ENCODE measurements at places on chromosomes 11 and 22.

GRCh38 chr11:107018219-107018901, at the start of gene GUCY1A2:
TSS of gene GUCY1A2 (minus strand) at chr11:107018476. CDS start at chr11:107018055, 421 bp downstream.
- DNase-seq = no peak

GRCh38 chr22:44529827-44530523, 31.9 kb upstream of the RTL6 start:
- no peak for DNase-seq

- no peak for DNase-seq
These were observed 18.9 kb downstream of the MRPL16 start for GRCh38 chr11:59791639-59792038.

DNA sequence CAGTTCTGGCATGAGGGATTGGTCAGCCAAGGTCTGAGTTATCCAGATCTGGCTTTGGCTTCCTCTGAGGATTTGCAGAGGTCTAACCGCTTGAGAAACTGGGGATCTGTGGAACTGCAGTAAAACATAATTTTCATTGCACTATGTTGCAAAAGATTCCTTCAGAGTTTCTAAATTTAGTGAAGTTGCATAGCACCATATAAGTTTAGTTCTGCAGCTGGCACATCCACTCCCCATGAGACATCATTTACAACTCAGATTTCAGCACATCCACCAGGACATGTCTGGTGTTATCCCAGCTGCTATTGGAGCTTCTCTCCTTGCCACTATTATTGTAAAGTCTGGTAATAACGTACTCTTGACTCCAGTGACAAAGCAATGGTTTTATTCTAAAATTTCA, 181.5 kb downstream of the CWF19L2 start:
- DNase-seq = no peak

DNA sequence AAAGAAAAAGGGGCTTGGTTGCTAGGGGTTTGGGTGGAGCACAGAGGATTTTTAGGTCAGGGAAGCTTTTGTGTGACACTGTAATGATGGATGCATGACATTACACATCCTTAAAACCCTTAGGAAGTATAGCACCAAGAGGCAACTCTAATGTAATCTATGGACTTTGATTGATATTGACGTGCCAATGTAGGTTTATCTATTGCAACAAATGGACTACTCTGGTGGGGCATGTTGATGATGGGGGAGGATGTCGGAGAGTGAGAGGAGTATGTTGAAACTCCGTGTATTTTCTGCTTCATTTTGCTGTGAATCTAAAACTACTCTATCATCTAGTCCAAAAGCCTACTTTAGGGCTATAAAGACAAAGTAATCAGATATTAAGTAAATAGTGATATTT, 72.3 kb upstream of the PAX6 start:
- DNase-seq = no peak

Measured in stimulated activated CD8-positive, alpha-beta memory T cell treated with anti-CD3 and anti-CD28 coated beads, Interleukin-2, amount 100 ng/mL, for 1 hour (primary cell).